ENCODE measurements at places on chromosomes 2 and 18. TPM values are rescaled to one million over a fixed set of nuclear protein-coding genes. Genes with fewer than 3 reads are reported as not detected.

NLRC4 gene
- polyA plus RNA-seq: 0.41 TPM

CYS1 gene
- 6.7 TPM for polyA plus RNA-seq

SKA1 gene
- 0.14 TPM for polyA plus RNA-seq

SCN2A gene
- 0.02 TPM for polyA plus RNA-seq

UGT1A3 gene
- polyA plus RNA-seq: not detected

MEX3C gene
- 9.2 TPM for polyA plus RNA-seq

CDK15 gene
- 0.25 TPM for polyA plus RNA-seq

CCDC85A gene
- polyA plus RNA-seq: 1.1 TPM

IL37 gene
- polyA plus RNA-seq: not detected

RFX8 gene
- 0.45 TPM for polyA plus RNA-seq

NDC80 gene
- 0.18 TPM for polyA plus RNA-seq

INHBB gene
- 2.4 TPM for polyA plus RNA-seq

LRRTM1 gene
- polyA plus RNA-seq: 0.72 TPM

ATG4B gene
- polyA plus RNA-seq: 40.3 TPM

PARD3B gene
- polyA plus RNA-seq: 3.0 TPM

CXCR1 gene
- polyA plus RNA-seq: 0.09 TPM

MTLN gene
- 565 TPM for polyA plus RNA-seq

RSAD2 gene
- 3.0 TPM for polyA plus RNA-seq

MAP2 gene
- 2.9 TPM for polyA plus RNA-seq

NOSTRIN gene
- polyA plus RNA-seq: 31.8 TPM

VWC2L gene
- polyA plus RNA-seq: not detected

LGALSL gene
- 8.1 TPM for polyA plus RNA-seq

PROKR1 gene
- polyA plus RNA-seq: 0.02 TPM

CCDC141 gene
- polyA plus RNA-seq: 18.1 TPM

ALKAL2 gene
- polyA plus RNA-seq: 0.72 TPM

LRP1B gene
- 0.23 TPM for polyA plus RNA-seq

ZNF385B gene
- polyA plus RNA-seq: 32.6 TPM

KRCC1 gene
- polyA plus RNA-seq: 31.6 TPM

PPM1B gene
- 26.7 TPM for polyA plus RNA-seq

SERPINB7 gene
- not detected for polyA plus RNA-seq

STARD6 gene
- not detected for polyA plus RNA-seq

CCBE1 gene
- polyA plus RNA-seq: 0.48 TPM

EGR4 gene
- polyA plus RNA-seq: 0.48 TPM

GAL3ST2 gene
- polyA plus RNA-seq: 0.09 TPM

CRYGD gene
- polyA plus RNA-seq: not detected

ANKRD30BL gene
- polyA plus RNA-seq: not detected

KCNK3 gene
- 29.3 TPM for polyA plus RNA-seq

ASNSD1 gene
- 36.1 TPM for polyA plus RNA-seq

SCYGR4 gene
- polyA plus RNA-seq: not detected

NXPH2 gene
- polyA plus RNA-seq: not detected

ELOA2 gene
- polyA plus RNA-seq: not detected

CRYGC gene
- polyA plus RNA-seq: not detected

KHK gene
- 1.7 TPM for polyA plus RNA-seq

PER2 gene
- polyA plus RNA-seq: 3.8 TPM

KLHL14 gene
- polyA plus RNA-seq: 0.09 TPM

THSD7B gene
- polyA plus RNA-seq: 0.14 TPM

TOGARAM2 gene
- polyA plus RNA-seq: 17.4 TPM

SLC5A7 gene
- 0.09 TPM for polyA plus RNA-seq

TMEFF2 gene
- 0.79 TPM for polyA plus RNA-seq

WDR43 gene
- polyA plus RNA-seq: 5.4 TPM

ASXL2 gene
- 3.0 TPM for polyA plus RNA-seq

ACVR2A gene
- 3.3 TPM for polyA plus RNA-seq

XDH gene
- not detected for polyA plus RNA-seq

SMC6 gene
- 10.0 TPM for polyA plus RNA-seq

ITM2C gene
- polyA plus RNA-seq: 73.1 TPM
